SJSA1 (cell line): ENCODE measurements at places on chromosomes 11 and 22. TPM values are rescaled to one million over a fixed set of nuclear protein-coding genes. Genes with fewer than 3 reads are reported as not detected.

DNA sequence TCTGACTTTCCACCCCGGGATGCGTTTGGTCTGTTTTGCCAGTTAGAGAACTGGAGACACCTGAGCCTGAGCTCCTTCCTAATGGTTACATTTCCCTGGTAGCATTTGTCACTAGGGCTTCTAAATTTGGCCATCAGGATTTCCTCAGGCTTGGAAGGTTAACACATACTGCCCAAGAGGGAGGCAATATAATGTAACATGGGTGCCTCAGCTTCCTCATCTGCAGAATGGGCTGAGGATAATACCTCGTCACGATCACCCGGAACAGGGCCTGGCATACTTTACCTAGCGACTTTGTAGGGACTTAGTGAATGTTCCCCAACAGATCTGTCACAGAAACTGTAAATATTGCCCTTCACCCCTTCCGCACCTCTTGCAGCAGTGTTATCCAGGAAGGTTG is 11.3 kb downstream of the IL17RA start:
- no peaks in the 10 kb centered on the region for H3K27me3 ChIP-seq
- H3K4me3 ChIP-seq = no peak overlapping the region
- peaks cover 43% of the 10 kb centered on the region for H3K36me3 ChIP-seq
- H3K27ac ChIP-seq = no peak overlapping the region
- no peaks in the 10 kb centered on the region for H3K4me1 ChIP-seq

DNA sequence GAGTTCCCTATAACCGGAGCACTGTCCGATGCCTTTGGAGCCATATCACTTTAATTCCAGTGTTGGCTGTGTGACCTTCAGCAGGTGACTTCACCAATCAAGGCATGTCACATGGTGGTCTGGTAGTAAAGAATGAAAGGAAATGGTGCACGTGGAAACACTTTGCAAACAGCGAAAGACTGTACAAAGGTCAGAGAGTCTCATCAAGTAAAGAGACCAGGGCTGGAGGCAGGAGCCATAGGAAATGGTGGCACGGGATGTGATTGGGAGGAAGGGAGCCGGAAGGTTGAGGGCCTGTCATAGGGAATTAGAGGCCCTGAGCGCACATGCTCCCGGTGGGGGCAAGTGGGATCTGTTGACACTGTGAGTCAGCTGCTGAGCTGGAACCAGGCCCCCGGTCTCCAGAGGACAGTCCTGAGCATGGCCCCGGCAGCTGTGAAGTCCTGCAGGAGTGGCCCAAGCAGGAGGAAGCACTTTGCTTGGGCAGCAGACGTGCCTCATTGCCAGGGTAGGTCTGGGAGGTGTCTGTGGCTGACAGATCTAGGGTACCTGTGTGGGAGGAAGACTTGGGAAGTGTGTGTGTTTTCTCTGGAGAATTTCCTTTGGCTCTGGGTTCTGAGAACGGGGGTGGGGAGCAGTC is 2.0 kb downstream of the DAGLA start:
- peaks cover 51% of the 10 kb centered on the region for H3K27me3 ChIP-seq
- H3K4me3 ChIP-seq = no peak overlapping the region
- no peaks in the 10 kb centered on the region for H3K36me3 ChIP-seq
- no peak overlapping the region for H3K27ac ChIP-seq
- DNase-seq = no peak

Gene CARS1
- total RNA-seq = 34.9 and 57.6 TPM in 2 replicates

- H3K4me3 ChIP-seq = no peak overlapping the region
- no peak overlapping the region for H3K27ac ChIP-seq
- H3K27me3 ChIP-seq = no peaks in the 10 kb centered on the region
- H3K36me3 ChIP-seq = no peaks in the 10 kb centered on the region
- DNase-seq = no peak
- H3K4me1 ChIP-seq = no peaks in the 10 kb centered on the region
Measured at GRCh38 chr11:84612645-84613044, 1014.5 kb downstream of the DLG2 start.

GRCh38 chr11:96278039-96278897 is 64.7 kb downstream of the MAML2 start:
- no peak overlapping the region for H3K4me3 ChIP-seq
- H3K27ac ChIP-seq = 0 out of 2 replicates have a peak overlapping the region, but pooled peaks have one; percentile 22
- DNase-seq = no peak

DNA sequence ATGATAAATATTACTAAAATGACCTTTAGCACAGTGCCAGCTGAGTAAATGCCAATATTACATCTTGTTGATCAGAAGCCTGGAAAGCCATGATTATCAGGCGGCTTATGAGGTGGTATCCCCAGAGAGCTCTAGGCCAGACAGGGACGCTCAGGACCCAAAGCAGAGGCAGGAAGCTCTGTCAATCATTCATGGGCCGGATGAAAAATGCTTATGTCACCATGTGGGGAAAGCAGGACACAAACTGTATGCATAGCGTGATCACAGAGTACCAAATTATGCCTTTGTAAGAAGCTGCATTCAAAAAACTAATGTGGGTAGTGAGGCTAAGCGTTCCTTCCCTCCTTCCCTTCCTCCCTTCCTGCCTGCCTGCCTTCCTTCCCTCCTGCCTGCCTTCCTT is 82.6 kb downstream of the TENM4 start:
- DNase-seq = no peak
- H3K36me3 ChIP-seq = no peaks in the 10 kb centered on the region
- H3K27me3 ChIP-seq = no peaks in the 10 kb centered on the region
- no peak overlapping the region for H3K4me3 ChIP-seq
- no peaks in the 10 kb centered on the region for H3K4me1 ChIP-seq

DNA sequence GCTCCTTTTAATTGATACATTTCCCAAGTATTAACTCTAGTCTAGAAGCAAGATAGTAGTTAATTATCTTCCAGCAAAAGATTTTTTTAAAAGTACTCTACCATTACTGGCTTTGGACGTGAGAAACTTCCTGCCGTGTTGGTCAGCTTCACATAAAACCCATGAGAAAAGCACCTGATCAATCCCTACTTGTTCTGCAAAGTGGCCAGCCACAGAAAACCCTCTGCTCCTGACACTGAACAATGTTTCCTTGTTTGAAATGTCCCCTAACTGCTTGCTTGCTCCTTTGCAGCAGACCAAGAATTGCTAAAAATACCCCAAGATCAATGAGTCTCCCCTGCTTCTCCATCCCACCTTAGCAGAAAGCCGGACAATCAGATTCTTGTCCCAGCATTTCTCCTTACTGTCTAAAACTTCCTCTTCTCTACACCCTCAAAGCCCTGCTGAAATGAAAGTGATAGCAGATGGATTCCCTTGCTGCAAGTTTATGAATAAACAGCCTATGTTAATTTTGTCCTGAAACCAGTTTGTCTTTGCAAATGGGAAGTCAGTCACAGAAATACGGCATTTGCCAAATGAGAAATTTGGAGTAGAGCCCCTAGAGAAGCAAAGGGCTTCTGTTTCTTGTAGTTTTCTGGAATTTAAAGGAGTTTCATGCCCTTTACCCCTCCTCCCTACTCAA is 207.1 kb upstream of the ARHGAP20 start:
- H3K4me1 ChIP-seq = no peaks in the 10 kb centered on the region
- H3K27ac ChIP-seq = no peak overlapping the region
- H3K27me3 ChIP-seq = no peaks in the 10 kb centered on the region
- no peak for DNase-seq
- H3K36me3 ChIP-seq = no peaks in the 10 kb centered on the region
- H3K4me3 ChIP-seq = no peak overlapping the region

DNA sequence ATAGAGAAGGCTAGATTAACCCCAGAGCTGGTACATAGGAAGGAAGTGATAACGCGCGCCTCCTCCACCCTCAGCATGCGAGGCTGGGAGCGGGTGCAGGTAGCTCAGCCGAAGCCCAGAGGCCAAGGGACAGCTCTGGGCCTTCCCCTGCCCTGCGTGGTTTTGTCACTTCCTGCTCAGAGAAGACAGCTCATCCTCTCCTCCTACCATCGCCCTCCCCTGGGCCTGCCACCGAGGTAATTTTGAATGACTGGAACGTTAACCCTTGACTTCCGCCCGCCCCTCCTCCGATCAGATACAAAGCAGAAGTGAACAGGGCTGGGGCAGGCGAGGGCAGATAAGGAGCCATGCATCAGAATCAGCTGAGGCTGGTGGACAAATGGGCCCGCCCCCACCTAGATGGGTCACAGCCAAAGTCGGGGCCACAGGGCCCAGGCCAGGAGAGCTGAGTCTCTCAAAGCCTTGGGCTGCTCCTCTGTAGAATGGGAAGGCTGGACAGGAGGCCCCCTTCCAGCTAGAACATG is 1.6 kb downstream of the RAC2 start:
- H3K4me3 ChIP-seq = no peak overlapping the region
- no peak for DNase-seq
- H3K4me1 ChIP-seq = peaks cover 17% of the 10 kb centered on the region
- H3K36me3 ChIP-seq = no peaks in the 10 kb centered on the region
- no peak overlapping the region for H3K27ac ChIP-seq

GRCh38 chr11:72239313-72239848 is 4.6 kb downstream of the PHOX2A start:
- peak overlapping the region; percentile 27 for H3K4me3 ChIP-seq
- peaks cover 8% of the 10 kb centered on the region for H3K4me1 ChIP-seq
- no peaks in the 10 kb centered on the region for H3K27me3 ChIP-seq
- DNase-seq = peak; percentile 61
- no peak overlapping the region for H3K27ac ChIP-seq

Gene NTM
- total RNA-seq = 0.34 TPM in 1 of 2 replicates, not detected in the other

Gene TOLLIP
- 18.8 and 19.3 TPM in 2 replicates for total RNA-seq

- H3K27ac ChIP-seq = no peak overlapping the region
- DNase-seq = peak; percentile 7
- no peaks in the 10 kb centered on the region for H3K36me3 ChIP-seq
- H3K27me3 ChIP-seq = 0 out of 2 replicates have a peak, but pooled peaks cover 3% of the 10 kb centered on the region
Measured at GRCh38 chr11:34840736-34841386, 75.3 kb downstream of the APIP start.

Gene ESAM
- total RNA-seq = 0.18 TPM in 1 of 2 replicates, not detected in the other

GRCh38 chr11:92941676-92942571 is 27.5 kb upstream of the MTNR1B start:
- no peaks in the 10 kb centered on the region for H3K27me3 ChIP-seq
- no peak overlapping the region for H3K4me3 ChIP-seq
